ENCODE measurements at places on chromosomes 6 and 20.

DNA sequence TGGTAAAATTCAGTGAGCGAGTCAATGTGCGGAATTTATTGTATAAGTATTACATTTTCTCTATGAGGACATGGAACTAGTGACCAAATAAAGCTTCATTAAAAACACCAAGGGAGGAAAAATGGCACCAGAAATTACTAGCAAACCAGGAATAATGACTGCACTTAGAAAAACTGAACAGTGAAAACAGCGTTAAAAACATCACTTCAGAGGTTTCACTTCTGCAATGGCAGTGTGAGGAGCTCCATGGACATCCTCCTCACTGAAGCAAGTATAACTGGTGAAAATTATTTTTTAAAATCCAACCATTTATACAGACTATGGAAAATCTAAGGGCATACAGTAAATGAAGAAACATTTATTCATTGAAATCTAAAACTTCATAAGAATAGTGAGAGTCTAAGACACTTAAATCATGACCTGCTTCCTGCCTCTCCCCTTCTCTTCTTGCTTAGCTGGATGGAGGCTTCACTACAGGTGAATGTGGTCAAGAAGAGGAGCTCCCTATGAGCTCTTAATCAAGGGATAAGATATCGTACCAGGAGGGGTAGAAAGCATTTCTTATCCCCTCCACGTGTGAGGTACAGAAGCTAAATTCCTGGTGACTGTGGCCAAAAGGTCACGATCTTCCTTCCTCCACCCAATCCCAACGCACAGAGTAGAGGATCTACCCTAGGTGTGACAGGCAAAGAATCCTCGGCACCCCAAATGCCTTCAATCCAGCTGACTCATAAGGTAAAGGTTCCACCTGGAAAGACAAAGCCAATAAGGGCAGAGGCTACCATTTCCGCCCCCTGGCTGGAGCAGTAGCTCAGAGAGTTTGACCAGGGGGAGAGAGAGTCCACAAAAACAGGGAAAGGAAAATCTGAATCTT, 12.3 kb upstream of the ASF1A start:
- no peak for DNase-seq

- no peak for DNase-seq
Observed at GRCh38 chr6:34385793-34386195, 6.7 kb downstream of the NUDT3 start.

GRCh38 chr6:72175916-72176315, 289.6 kb downstream of the RIMS1 start:
- no peak for DNase-seq

DNA sequence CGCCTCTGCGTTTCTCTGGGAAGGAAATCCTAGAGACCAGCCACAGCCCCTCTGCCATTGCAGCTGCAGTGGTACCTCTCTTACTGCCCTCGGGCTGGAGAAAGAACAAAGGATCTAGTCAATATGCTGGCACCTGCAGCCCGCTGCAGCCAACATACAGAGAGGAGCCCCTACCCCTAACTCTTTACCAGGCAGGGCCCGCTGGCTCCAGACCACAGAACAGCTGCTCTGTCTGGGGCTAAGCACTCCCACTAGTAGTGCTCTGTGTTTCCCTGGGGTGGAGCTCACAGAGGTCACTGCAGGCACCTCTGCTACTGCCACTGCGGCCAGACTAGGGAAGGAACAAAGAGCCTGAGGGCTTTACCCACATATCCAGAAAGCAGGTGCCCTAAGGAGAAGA, 93.8 kb upstream of the IMPG1 start:
- no peak for DNase-seq

- no peak for DNase-seq
Observed at GRCh38 chr20:5215672-5216304, 89.0 kb downstream of the CDS2 start.

GRCh38 chr20:16898433-16898832, 150.3 kb downstream of the OTOR start:
- no peak for DNase-seq

DNA sequence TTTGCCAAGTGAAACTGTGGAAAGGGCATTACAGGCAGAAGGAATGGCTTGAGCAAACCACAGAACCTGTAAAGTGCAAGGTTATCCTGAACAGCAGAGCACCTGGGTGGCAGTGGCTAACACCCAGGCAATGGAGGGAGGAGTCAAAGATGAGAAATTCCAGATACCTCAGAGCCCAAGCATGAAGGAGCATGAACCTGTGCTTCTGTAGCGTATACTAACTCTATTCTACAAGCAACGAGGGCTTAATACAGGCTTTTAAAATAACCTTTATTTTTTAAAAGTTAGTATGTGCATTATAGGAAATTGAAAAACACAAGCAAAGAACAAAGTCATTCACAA, 77.0 kb downstream of the CNBD2 start:
- DNase-seq: no peak

DNA sequence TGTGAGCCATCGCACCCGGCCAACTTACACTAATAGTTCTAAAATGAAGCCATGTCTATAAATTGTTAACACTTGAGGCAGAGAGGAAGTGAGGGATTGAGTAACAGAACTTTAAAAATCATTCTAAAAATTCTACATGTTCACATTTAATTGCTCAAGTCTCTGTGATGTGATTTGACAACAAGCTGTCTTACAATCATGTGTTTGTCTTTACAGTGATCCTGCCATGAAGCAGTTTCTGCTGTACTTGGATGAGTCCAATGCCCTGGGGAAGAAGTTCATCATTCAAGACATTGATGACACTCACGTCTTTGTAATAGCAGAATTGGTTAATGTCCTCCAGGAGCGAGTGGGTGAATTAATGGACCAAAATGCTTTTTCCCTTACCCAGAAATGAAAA, 23.6 kb downstream of the GTF2H5 start:
- DNase-seq: no peak

DNA sequence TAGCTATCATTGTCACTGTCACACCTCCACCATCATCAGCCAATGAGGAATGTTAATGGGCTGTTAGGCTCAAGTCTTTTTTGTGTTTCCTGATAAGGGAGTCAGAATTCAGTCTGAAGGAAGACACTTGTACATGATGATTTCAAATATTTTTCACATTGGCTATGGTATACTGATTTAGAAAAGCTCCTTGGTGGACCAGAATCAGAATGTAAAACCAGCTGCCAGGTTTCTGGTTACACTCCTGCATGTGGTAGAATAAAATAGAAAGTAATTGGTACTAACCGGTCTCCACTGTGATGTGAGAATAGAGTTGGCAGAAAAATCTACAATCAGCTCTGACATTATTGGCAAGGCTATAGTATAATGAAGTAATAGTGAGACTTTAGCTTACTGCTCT, 10.7 kb downstream of the COL9A1 start:
- DNase-seq: no peak

DNA sequence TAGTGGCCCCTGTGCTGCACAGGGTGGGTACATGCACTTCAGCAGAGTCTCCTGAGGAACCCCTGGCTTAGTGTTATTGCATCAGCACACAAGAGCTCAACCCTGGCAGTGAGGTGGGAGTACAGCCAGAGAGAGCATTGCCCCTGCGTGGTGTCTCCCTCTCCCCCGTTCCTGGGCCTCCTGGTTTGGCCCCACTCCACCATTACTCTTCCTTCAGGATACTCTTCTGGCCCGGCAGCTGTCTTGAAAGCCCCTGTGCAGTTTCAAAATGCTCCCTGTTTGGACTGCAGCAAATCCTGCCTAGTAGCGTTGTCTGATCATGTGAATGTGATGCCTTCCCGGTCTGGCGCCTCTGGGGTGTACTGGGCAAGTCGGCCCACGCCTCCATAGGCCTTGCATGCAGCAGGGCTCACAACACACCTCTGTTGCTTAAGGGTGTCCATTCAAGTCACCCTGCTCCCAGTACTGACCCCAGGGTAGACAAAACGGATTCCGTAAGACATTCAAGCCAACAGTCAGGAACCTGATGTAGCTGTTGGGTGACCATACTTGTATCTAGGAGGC, 32.1 kb downstream of the TXNDC5 start:
- no peak for DNase-seq

DNA sequence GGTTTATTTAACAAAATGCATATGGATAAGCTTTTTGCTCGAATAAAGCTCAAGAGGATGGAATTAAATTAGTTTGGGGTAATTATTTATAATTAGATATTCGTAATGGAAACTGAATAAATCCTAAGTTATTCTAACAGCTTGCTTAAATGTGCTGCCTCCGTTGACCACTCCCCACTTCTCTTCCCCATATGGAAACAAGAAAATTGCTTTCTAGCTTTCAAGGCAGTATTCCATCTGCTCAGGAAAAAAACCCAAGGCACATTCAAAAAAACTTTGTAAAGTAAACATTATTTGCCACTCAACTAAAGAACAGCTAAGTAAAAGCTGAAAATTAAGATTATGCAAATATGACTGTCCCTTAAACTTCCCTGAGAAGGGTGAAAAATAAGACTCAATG, 369.2 kb downstream of the HAO1 start:
- no peak for DNase-seq

DNA sequence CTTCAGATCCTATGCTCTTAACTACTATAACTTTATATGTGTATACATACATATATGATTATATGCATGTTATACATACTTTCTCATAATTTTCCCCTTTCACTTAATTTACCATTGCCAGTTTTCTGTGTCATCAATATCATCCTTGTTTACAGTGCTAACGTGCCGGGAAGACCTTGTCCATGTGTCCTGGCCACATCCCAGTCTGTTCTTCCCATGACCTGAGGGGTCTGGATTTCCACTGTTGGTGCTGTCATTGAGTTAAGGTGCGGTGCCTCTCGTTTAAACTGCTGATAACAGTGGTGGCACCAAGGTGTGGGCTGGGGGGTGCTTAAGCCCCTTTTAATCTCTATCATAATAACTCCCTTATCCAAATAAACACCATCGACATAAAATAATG, 8.5 kb upstream of the SDCBP2 start:
- DNase-seq: no peak

GRCh38 chr6:136764517-136764993, 27.7 kb downstream of the MAP3K5 start:
- DNase-seq: no peak

GRCh38 chr6:81362246-81362645, 390.2 kb downstream of the TENT5A start:
- no peak for DNase-seq

DNA sequence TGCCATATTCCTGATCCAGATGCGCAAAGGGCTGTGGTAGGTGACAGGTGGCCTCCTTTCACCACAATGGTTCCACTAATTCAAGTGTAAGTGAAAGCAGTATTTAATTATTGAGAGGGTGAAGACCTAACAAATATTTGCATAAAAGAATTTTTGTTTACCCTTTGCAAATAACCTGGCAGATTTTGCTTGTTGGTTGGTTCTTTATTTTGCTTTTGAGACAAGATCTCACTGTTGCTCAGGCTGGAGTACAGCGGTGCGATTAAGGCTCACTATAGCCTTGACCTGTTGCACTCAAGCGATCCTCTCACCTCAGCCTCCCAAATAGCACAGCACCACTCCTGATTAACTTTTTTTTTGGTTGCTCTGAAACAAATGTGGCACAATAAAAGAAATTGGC, 49.2 kb downstream of the PCNA start:
- no peak for DNase-seq

DNA sequence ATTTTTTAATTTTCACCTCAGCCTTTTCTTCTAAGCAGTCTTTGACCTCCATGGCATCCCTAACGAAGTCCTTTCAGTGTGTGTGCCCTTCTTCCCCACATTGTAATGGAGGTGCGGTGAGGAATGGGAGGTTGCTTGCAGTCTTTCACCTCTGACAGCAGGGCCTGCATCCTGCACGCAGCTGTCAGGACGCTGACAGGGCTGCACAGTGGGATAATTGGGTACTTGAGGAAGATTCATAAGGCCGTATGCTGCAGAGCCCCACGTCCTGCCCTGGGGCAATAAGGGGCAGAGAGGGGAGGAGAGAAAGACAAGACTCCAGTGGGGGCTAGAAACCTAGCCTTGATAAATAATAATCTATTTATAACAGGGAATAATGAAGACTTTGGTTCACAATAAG, 184.7 kb downstream of the SAMD5 start:
- DNase-seq: no peak

- DNase-seq: no peak
Observed at GRCh38 chr6:18213439-18213838, 50.9 kb downstream of the DEK start.

GRCh38 chr6:165871571-165871970, 208.5 kb upstream of the PDE10A start:
- no peak for DNase-seq

- DNase-seq: no peak
Observed at GRCh38 chr6:110934381-110934898, 24.1 kb upstream of the GTF3C6 start.

DNA sequence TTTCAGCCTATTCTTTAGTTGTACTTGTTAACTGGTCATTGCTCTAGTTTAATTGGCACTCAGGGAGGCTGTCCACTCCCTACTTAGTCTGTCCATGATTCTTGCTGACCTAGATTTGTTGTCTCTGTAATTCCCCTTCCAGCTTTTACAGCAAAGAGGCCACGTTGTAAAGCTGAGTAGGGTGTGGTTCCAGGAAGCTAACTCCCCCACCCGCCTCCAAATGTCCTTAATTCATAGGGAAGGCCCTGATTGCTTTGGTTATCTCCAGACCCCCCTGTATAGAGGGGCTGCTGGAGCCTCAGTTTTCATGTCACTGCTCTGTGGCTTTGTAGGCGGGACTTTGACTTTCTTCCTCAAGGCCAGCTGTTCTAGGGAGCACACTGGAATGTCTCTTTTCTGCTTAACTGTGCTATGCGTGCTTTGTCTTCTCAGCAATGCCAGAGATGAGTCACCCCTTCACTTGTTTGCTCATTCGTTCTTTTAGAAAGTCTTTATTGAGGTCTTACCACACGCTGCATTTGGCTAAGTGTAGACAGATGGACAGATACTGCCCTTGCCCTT, 175.1 kb upstream of the JAG1 start:
- no peak for DNase-seq

- DNase-seq: no peak
Observed at GRCh38 chr20:25247000-25247517, 826 bp upstream of the PYGB start.

DNA sequence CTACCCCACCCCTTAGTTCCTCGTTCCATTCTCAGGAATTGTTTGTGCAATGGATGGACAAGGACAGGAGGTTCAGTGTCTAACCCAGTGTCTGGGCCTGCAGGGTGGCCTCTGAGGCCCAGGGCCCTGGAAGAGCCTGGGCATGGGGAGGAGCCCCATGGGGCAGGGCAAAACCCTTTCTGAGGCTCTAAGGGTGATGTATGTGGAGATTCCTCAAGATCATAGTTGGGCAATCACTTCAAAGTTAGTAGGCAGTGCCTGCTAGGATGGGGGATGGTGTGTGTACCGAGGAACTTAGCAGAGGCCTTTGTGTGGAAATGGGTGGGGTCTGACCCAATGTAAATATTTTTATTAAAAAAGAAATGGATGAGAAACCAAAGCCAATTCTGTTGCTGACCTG, 6.7 kb upstream of the C2 start:
- DNase-seq: no peak

DNA sequence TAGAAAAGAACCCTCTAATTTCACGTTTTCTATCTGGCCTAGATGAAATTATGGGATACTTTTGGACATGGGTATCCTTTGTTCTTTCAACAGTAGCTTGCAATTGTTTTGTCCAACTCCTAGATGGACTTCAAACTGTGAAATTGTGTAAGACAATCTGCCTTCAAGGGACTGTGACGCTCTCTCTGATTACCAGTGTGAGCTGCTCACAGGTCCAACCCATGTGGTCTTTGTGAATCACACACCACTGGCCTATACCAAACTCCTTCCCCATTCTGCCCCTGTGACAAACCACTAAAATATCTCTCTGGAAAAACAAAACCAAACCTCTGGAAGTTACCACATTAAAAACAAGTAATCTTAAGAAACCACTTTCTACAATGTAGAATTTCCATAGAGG, 59.5 kb downstream of the NINL start:
- DNase-seq: peak; percentile 87

- DNase-seq: no peak
Observed at GRCh38 chr6:116254297-116255056, 602 bp upstream of the TSPYL4 start.

GRCh38 chr20:1357921-1358671, 29.2 kb upstream of the SDCBP2 start:
- no peak for DNase-seq
